ENCODE measurements at places on chromosomes 1 and 21. TPM values are rescaled to one million over a fixed set of nuclear protein-coding genes. Genes with fewer than 3 reads are reported as not detected.
A peak's percentile ranks its signal among the peaks of the same experiment; 100 is the strongest.

Gene PIK3C2B
- total RNA-seq, result 25.5 TPM

DNA sequence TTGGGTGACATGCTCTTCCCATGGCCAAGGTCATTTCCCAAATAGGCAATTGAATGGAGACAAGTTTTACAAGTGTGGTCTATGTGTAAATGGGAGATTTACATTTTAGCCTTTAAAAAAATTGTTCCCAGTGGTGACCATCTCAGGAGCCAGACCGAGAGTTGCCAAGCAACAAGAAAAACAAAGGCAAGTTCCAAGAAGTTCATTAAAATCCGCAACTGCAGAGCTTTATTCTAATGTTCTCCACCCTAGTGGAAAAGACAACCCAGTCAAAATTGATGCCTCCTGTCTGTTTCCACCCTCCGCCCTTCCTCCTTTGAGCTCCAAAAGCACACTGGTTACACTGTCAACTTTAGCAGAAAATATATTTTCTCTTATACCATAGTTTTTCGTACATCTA is 33.2 kb upstream of the CD55 start:
- H3K4me1 ChIP-seq, result no peaks in the 10 kb centered on the region
- peaks cover 11% of the 10 kb centered on the region for H3K27me3 ChIP-seq
- DNase-seq, result no peak
- no peaks in the 10 kb centered on the region for H3K36me3 ChIP-seq
- no peak overlapping the region for H3K27ac ChIP-seq

Gene SELL
- total RNA-seq, result not detected

- DNase-seq, result peak; percentile 50
- no peaks in the 10 kb centered on the region for H3K36me3 ChIP-seq
- H3K4me1 ChIP-seq, result peaks cover 31% of the 10 kb centered on the region
These were observed 824 bp upstream of the IFI44L start for GRCh38 chr1:78619446-78619802.

Gene CFAP74
- not detected for total RNA-seq
